ENCODE measurements at places on chromosomes 3 and 15. TPM values are rescaled to one million over a fixed set of nuclear protein-coding genes. Genes with fewer than 3 reads are reported as not detected.

FANCD2OS gene
- total RNA-seq = not detected

NECTIN3 gene
- total RNA-seq = 50.3 TPM

AP3B2 gene
- total RNA-seq = 0.40 TPM

APOD gene
- total RNA-seq = 0.13 TPM

VWA5B2 gene
- 0.06 TPM for total RNA-seq

GOLGA8S gene
- 0.06 TPM for total RNA-seq

KBTBD13 gene
- total RNA-seq = not detected
